ENCODE measurements at places on chromosomes 11 and 22.

- no peak for DNase-seq
Measured at GRCh38 chr11:88122956-88123355, 52.3 kb downstream of the RAB38 start.

DNA sequence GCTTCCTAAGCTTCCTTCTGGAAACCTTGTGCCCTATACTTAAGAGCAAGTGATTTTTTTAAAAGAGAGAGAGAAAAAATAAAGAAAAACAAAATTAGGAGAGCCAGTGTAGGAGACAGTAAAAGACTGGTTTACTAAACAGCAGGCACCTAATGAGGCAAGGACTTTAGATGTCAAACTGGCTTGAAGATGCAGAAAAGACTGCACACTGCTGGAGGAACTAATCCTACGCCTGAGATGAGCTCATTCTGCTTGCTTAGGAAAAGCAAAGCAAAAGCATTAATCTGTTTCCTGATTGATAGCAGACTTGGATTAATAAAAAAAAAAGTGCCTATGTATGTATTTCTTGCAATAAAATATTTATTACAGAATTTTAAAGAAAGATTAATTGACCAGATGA, 113.6 kb upstream of the SEZ6L start:
- no peak for DNase-seq

DNA sequence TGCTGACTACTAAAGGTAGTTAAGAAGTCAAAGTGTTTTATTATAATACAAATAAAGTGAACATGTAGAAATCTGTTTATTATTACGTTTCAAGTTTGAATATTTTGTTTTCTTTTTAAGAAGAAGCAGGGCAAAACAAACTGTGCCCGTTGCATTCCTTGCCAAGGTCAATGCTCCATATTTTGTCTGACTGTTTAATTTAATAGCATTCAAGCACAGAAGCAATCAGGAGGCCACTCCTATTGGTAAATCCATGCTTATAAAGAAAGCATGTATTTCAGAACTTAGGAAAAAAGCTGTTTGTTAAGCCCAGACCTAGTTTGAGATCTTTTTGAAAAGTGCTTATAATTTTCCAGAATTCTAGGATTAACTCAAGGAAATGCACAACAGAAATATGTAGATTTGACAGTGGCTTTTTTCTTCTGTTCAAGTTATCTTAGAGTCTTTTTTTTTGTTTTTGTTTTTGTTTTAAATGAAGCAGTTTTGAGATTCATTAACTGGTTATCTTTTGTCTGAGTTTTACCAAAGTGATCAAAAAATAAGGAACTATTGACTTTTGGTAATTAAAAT, 51.7 kb downstream of the ARHGAP42 start:
- no peak for DNase-seq

- no peak for DNase-seq
Measured at GRCh38 chr11:75538150-75538942, 12.6 kb upstream of the GDPD5 start.

DNA sequence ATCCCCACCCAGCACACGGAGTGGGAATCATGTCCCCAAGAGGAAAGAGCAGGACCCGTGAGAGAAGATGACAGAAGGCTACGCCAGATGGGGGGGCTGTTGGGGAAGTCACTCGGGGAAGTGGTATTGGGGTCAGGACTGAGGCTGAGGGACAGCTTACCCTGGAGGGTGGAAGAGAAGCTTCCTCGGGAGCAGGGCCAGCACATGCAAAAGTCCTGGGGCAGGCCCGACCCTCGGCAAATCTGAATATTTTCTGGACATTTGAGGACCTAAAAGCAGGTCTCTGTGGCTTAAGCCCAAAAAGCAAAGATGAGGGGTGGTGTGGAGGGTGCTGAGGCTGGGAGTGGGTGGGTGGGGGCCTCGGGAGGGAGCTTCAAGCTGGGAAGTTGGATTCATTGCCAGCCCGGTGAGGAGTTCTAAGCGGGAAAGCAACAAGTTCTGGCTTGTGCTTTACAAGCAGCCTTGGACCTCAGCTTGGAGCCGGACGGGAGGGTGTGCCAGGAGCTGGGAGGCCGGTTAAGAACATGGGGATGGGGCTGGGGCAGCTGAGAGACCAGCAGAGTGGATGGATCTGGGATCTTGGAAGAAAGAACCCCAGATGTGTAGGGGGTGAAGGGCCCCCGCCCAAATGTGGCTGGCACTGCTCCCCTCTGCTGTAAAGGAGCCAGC, 34.9 kb downstream of the GRAMD4 start:
- DNase-seq = no peak

DNA sequence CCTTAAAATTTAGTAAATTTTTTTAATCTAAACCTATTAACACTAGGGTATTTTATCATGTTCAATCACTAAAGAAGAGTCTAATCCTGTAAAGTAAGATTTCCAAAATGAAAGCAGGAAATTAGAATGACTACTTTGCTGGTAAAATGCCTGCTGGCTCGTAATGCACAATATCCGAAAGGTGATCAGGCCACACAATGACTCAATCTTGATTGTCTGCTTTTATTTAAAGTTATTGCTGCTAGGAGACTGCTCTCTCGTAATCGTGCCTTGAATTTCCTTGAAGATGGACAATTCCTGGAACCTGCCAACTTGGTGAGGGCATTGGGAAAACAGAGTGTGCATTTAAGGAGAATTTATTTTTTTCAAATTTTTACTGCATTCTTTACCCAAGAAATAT, 1786.5 kb upstream of the RAG2 start:
- no peak for DNase-seq

DNA sequence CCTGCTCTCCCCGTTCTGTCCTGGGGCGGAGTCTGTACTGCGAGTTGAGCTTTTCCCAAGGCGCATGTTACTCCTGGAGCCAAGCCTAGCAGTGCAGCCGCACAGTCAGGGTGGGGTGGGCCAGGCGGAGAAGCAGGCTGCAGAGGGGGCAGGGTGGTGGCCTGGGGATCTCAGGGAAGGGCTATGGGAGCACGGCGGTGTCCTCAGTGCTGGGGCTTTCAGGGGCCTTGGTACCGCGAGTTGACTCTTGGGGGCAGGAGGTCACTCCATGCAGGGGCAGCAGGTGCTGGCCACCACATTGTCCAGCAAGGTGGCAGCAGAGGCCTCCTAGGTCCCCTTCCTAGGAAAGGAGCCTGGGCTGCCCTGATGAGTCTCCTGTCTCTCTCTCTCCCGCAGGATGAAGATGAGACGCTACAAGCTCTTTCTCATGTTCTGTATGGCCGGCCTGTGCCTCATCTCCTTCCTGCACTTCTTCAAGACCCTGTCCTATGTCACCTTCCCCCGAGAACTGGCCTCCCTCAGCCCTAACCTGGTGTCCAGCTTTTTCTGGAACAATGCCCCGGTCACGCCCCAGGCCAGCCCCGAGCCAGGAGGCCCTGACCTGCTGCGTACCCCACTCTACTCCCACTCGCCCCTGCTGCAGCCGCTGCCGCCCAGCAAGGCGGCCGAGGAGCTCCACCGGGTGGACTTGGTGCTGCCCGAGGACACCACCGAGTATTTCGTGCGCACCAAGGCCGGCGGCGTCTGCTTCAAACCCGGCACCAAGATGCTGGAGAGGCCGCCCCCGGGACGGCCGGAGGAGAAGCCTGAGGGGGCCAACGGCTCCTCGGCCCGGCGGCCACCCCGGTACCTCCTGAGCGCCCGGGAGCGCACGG, 14.9 kb upstream of the MIEF1 start:
- DNase-seq = no peak

GRCh38 chr22:47067321-47067890, 305.0 kb downstream of the TBC1D22A start:
- DNase-seq = no peak

GRCh38 chr11:73270855-73271477, 1.2 kb upstream of the P2RY6 start:
- no peak for DNase-seq

GRCh38 chr11:97738751-97739150, 1282.0 kb upstream of the CNTN5 start:
- no peak for DNase-seq

DNA sequence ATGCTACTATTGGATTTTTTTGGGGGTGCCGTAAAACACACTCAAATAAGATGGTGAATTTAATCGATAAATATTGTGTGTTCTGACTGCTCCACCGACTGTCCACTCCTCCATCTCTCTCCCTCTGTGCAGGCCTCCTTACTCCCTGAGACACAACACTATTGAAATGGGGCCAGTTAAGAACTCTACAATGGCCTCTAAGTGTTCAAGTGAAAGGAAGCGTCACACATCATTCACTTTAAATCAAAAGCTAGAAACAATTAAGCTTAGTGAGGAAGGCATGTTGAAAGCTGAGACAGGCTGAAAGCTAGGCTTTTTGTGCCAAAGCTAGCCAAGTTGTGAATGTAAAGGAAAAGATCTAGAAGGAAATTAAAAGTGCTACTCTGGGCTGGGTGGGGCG, 156.7 kb downstream of the CTTN start:
- DNase-seq = no peak

DNA sequence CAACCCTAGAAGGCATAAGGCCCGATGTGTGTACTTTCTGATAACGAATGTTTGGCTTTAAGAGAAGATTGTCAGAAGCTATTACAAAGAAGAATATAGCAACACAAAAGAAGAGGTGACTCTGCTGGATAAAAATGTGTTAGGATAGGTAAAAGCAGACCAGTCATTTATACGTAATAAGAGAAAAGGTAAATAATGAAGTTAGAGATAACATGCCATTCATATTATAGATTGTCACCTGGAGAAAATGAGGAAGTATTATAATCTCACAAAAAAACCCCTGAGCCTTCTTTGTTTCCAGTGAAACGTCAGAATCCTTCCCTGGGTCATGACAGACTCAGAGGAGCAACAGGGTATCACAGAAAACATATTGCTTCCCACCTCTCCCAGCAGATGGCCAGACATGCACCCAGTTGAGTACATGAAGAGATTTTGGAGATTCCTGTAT, 36.1 kb downstream of the PPFIA1 start:
- DNase-seq = no peak

- no peak for DNase-seq
Measured at GRCh38 chr22:50583294-50583861, 729 bp upstream of the CHKB start.

DNA sequence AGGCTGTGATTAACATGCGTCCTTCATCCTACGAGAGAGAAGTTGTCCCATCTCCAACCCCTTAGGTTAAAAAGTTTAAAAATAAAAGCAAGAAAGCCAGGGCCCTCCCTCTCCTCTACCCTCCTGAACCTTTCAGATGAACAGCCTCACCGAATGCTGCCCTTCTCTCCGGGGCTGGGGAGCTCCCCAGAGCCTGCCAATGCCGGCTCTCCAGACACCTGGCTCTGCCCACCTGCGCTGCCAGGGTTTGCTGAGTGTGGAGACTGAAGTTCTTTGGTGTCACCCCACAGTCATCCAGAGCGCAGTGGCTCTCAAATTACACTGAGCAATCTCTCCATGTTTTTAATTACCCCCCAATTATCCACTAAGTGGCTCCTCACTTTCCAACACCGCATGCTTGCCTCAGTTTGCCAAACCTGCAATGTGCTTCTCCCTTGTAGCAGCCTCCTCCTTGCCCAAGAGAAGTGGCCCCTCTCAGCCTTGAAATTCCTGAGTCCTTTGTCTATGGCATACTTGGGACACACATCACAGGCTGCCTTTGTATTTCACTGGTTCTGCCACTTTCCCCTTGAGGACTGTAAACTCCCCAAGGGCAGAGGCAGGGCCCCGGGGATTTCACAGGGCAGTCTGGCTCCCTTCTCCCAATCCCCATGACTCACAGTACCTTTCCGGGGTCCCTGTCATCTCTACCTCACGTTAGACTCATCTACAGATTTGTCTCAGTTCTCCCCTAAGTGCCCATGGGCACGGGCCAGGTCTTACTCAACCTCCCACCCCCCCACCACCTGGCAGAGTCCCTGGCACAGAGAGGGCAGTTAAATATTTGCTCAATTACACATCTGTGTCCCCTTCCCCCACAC, 2.0 kb downstream of the MYH9 start:
- DNase-seq = no peak

DNA sequence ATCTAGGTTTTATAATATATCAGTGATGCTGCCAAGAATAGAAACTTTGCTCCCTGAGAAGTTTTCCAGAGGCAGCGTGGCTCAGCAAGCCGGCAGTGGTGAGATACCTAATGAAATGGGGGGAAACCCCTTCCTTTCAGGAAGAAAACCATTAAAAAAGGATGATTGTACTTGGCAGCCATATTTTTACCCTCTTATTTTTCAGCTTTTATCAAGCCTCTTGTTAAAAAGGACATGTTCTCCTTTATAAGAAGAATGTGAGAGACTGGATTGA, 9.0 kb upstream of the ME3 start:
- DNase-seq = no peak

DNA sequence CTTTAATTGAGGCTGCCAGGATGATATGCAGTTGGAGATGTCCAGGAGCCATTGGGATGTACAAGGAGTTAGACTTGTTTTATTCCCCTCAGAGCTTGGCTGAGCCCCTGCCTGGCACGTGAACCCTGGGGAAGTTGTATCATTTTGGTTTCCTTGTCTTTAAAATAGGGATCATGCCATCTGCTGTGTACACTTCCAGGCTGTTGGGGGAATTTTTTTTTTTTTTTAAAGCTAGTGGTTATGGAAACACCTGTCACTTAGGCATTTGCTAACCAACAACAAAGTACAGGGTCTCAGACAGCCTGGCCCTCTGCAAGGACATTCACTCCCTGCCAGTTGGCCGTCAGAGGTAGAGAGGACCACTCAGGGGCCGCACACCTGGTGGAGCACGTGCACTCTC, 8.5 kb upstream of the RAB1B start:
- DNase-seq = no peak

DNA sequence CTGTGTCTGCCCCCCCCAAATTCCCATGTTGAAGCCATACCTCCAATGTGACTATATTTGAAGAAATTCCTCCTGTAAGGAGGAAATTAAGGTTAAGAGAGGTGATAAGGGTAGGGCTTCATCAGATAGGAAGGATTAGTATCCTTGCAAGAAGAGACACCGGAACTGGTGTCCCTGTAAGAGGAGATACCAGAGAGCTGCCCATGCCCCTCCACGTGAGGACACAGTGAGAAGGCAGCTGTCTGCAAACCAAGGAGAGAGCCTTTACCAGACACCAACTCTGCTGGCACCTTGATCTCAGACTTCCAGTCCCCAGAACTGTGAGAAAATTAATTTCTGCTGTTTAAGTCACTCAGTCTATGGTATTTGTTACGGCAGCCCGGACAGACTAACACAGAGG, 109.3 kb downstream of the ARFGAP2 start:
- DNase-seq = no peak

Measured in central memory CD4-positive, alpha-beta T cell (primary cell).